ENCODE measurements at places on chromosomes 3 and 15. TPM values are rescaled to one million over a fixed set of nuclear protein-coding genes. Genes with fewer than 3 reads are reported as not detected.

MTMR10 gene
- 6.1 TPM for total RNA-seq

HRG gene
- not detected for total RNA-seq

MITF gene
- total RNA-seq = 1.6 TPM

SLCO3A1 gene
- total RNA-seq = 9.8 TPM

COL6A5 gene
- total RNA-seq = under 0.01 TPM

BFSP2 gene
- total RNA-seq = not detected

SERPINI2 gene
- total RNA-seq = 0.41 TPM

DNA sequence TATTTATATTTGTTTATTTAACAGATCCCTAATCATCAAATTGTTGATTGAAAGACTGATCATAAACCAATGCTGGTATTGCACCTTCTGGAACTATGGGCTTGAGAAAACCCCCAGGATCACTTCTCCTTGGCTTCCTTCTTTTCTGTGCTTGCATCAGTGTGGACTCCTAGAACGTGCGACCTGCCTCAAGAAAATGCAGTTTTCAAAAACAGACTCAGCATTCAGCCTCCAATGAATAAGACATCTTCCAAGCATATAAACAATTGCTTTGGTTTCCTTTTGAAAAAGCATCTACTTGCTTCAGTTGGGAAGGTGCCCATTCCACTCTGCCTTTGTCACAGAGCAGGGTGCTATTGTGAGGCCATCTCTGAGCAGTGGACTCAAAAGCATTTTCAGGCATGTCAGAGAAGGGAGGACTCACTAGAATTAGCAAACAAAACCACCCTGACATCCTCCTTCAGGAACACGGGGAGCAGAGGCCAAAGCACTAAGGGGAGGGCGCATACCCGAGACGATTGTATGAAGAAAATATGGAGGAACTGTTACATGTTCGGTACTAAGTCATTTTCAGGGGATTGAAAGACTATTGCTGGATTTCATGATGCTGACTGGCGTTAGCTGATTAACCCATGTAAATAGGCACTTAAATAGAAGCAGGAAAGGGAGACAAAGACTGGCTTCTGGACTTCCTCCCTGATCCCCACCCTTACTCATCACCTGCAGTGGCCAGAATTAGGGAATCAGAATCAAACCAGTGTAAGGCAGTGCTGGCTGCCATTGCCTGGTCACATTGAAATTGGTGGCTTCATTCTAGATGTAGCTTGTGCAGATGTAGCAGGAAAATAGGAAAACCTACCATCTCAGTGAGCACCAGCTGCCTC, 14.7 kb downstream of the THBS1 start:
- DNase-seq = no peak

DNA sequence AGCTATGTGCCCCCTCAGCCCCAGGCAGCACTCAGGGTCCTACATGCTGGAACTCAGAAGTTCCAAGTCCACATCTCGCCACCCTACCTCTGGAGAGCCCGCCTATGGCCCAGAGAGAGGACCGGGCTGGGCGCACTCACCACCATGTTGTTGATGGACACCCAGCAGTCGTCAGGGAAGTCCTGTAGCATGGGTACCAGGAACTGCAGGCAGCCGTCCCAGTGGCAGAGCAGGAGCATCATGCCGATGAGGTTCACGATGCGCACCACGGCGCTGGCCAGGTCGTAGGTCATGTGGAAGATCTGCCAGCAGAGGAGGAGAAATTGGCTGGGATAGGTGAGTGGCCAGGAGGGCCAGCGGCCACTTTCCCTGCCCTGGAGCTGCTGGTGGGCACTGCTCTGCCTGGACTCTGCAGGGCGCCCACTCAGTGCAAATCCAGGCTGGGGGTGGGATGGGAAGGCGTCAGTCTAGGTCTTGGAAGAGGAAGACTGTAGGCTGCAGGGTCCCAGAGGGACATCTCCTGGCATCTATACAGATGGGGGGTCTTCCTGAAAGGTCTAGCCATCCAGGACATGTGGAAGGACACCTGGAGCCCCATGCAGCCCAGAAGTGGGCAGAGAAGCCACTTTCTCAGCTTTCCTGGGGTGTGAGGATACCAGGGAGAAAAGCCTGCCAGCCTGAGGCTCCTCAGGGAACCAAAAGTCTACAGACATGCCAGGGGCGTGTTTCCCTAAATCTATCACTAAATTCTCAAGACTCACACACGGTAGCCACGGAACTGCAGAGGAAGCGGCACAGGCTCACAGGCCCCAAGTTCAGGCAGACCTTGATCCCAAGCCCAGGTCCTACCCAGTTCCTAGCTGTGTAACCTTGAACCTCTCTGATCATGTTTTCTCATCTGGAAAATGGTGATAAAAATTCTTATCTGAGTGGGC, 36.5 kb downstream of the HCN4 start:
- DNase-seq = no peak

GRCh38 chr3:62667714-62668113, 207.5 kb downstream of the CADPS start:
- no peak for DNase-seq

DNA sequence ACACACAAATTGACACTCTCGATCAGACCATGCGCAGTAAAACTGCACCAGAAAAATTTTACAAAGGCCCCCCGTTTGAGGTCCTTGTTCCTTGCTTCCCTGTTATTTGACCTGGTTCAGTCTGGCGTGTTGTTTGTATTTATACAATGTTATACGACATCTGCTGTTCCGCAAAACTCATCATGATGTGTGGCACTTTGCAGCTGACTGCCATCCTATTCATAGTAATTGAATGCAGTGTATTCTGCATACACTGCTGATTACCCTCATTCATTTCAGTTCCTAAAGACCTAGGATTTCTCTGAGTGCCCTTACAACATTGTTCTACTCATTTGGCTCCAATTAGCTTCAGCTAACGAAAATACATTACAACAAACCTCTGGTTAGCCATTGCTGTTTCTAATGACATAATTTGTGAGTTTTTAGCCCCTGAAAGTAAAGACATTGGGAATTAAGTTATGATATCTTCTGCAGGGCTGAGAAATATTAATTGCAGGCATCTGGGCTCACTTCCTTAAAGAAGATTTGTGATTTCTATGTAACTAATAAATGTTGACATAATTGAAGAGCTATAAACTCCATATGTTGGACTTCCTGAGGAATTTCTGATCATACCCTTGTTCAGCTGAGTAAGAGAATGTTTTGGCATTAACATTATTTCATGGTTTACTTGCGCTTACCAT, 75.7 kb downstream of the C3orf38 start:
- DNase-seq = no peak

All from frontal cortex (tissue), 4 donors.